ENCODE measurements at places on chromosomes 12 and 14.

GRCh38 chr12:47481041-47481440 lies 224.8 kb downstream of the RPAP3 start:
- DNase-seq = no peak

- no peak for DNase-seq
Observed at GRCh38 chr12:105946493-105946901, 192.3 kb downstream of the NUAK1 start.

GRCh38 chr14:101075801-101076413 lies 172.4 kb upstream of the RTL1 start:
- DNase-seq = no peak

DNA sequence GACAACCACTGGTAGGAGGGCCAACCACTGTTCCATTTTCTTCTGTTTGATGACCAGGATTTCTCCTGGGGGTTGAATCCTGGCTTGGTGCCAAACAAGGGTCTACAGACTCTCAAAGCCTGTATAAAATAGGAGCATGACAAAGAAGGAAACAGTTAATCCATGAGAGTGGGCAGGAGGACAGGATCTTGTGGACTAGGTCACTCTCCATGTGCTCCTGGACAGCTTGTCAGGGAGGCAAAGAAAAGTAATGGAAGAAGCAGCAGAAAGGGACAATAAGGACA lies 243.7 kb downstream of the AKAP6 start:
- DNase-seq = no peak

DNA sequence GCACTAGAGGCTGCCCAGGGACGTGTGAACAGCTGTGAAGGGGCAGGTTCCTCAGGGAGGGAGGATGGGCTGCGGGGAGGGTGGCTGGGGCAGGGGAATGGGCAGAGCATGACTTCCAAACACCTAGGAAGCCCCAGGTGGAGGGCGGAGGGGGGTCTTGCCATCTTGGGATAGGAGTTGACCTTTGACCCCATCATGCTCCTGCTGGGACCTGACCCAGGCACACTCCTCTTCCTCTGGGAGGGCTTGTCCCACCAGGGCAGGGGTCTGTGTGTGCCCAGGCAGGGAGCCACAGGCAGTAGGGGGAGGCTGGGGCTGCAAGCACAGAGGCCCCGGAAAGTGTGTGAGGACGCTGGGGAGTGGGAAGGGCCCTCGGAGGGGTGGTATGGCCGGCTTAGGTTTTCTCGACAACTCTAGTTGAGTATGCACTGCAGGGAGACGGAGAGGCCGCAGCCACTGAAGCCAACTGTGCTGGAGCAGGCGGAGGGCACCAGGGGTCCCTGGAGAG lies 3.3 kb upstream of the ANKRD9 start:
- no peak for DNase-seq

GRCh38 chr12:67431411-67432020 lies 162.4 kb downstream of the CAND1 start:
- no peak for DNase-seq

GRCh38 chr14:105836730-105837129 lies 310.3 kb downstream of the TMEM121 start:
- DNase-seq = no peak

All from stimulated activated CD4-positive, alpha-beta T cell treated with anti-CD3 and anti-CD28 coated beads, Interleukin-1b, Interleukin-23, amount 100 ng/mL, for 4 hours (primary cell).